ENCODE measurements at places on chromosomes 3 and 15.
A peak's percentile ranks its signal among the peaks of the same experiment; 100 is the strongest.

DNA sequence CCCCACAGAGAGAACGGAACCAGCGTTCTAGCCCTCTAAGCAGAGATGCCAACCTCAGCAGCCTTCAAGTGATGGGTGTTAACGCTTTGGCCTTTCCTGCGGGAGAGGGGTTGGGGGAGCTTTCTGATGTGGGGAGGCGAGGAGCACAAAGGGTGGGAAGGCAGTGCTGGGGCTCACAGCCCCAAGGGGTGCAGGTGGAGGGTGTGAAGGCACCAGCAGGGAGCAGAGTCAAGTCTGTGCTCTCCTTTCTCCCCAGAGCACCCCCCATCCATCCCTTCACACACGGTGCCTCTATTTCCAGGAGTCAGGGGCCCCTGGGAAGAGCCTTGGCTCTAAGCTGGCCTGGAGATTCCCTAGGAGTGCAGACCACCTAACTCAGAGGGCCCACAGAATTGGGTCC, 4.1 kb downstream of the C15orf62 start:
- DNase-seq, result no peak

- DNase-seq, result no peak
These were observed 184.3 kb downstream of the PCCB start for GRCh38 chr3:136434429-136434828.

DNA sequence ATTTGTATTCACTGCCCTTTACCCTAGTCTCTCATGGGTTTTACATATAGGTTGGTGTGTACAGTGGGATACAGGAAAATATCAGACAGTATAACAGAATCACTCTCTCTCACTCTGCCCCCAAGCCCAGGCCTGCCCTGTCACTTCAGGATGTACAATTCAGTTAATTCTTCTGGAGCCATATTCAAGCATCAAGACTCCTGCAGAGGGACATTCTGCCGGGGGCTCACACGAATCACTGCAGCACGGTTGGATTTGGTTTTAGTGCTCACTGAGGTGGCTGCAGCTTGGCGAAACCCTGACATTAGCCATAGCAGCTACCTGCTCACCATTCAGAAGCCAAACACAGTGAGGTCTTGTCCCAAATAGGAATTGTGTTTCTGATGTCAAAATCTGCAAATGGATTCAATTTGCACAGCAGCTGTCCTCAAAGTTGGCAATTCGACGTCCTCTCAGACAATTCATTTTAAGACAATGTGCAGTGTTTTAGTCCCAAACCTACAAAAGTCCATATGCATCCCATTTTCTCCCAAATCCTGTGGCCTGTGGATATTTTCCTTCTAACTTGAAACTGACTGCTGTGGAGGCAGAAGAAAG, 82.9 kb downstream of the CHSY1 start:
- no peak for DNase-seq

DNA sequence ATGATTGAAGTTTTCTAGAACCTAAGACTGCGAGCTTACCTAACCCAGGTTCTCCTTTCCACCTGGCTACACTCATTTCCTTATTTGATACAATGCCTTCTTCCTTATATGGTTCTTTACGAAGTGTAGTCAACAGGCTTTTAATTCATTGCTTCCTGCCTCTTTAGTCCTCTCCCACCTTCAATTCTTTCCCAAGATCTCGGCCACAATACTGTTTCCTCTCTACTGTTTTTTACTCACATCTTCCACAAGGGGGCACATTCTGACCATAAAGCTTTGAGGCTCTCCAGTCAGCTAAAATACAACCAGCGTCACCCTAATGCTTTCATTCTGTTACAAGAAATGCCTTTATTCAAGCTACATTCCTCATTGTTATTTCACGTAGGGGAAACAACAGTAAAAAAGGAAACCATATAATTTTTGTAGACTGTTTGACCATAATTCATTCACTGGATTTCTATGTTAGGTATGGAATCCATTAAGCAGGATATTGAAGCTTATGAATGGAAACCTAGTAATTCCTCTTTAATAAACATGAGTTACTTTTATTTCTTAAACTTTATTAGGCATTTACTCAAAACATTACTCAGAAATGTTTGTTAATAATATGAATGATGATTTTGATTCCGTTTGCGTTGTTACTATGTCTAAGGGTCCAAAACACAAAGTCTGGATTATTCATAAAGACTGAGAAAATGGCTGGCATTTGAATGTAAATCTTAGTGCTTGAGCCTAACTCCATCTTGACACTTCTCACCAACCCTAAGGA, 29.5 kb upstream of the VEPH1 start:
- peak; percentile 12 for DNase-seq

DNA sequence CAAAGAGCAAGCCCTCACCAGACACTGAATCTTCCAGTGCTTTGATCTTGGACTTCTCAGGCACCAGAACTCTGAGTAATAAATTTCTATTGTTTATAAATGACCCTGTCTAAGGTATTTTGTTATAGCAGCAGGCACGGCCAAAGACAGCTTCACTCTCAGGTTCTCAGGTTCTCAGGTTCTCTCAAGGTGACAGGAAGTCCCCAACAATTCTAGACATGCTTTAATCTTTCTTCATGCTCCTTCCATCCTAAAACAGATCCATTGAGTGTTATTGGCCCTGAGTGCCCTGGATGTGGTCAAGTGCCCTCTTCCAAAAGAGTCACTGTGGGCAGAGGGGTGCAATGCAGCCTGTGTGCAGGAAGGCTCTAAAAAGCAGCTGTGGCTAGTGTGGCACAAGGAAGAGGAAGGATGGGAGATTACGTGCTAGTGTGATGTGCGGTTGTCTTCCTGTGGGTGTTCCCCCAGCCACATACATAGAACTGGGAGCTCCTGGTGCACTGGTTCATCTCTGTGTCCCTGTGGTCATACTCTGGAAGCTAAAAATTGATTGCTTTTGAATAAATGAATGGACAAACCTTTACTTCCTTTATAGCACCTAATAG, 11.0 kb upstream of the RAB7A start:
- peak; percentile 54 for DNase-seq

GRCh38 chr3:146546366-146546965, 2.1 kb upstream of the PLSCR1 start:
- no peak for DNase-seq

DNA sequence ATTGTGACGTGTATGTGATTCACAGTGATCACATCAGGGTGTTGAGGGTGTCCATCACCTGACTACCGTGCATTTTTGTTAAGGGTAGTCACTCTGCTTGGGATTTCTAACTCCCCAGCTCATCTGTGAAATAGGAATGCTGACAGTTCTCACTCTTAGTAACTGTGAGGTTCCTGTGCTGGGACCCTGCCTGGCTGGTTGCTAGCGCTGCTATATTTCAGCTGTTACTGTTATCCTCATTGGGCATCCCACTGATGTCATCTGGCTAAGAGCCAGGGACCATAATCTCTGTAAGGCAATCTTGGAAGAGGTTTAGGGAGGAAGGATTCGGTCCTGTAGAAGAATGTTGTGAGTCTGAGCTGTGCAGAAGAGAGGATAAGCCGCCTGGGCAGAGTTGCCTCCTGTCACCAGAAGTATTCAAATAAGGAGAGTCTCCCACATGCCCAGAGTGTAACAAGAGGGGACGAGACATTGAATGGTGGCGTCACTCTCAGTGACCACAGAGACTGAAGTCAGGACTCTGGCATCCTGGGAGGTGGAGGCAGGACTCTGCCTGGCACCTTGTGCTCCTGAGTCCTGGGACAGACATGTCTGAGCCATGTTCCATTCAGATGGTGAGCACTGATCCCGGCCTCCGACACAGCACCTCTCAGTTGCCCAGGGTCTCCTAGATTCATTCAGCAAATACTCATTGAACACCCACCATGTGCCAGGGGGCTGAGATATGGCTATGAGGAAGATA, 52.2 kb downstream of the FBLN2 start:
- no peak for DNase-seq

Data from CD4-positive, alpha-beta T cell treated with Interleukin-1 beta for 1 hour (primary cell).